ENCODE measurements at places on chromosomes 1 and 21.

DNA sequence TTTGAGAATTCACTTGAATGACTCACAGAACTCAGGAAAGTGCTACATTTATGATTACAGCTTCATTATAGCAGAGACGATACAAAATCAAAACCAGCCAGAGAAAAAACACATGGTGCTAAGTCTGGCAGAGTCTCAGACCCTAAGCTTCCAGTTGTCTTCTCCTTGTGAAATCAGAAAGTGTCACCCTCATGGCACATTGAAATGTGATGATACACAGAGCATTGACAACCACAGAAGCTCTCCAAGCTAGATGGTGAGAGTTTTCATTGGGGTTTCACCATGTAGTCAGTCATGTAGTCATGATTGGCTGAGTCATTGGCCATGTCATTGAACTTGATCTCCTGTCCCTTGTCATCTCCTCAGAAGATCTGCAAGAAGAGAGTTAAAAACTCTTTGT, 526.6 kb downstream of the MRPL39 start:
- DNase-seq = no peak

GRCh38 chr21:21210552-21210951, 212.3 kb downstream of the NCAM2 start:
- no peak for DNase-seq

DNA sequence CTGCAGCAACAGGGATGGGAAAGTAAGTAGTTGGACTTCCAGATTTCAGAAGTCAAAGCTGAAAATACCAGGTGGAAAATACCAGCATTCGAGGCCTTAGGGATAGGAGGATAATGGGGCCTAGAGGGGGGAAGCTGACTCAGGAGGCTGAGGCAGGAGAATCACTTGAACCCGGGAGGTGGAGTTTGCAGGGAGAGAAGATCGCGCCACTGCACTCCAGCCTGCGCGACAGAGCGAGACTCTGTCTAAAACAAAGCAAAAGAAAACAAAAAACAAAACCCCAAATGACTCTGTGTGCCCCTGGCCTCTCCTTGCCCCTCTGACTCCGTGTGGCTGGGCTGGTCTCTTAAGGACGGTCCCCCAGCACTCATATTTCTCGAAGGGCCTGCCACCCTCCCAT, 3.4 kb downstream of the SH2D2A start:
- no peak for DNase-seq

- no peak for DNase-seq
Measured at GRCh38 chr1:102190429-102190828, 193.7 kb upstream of the OLFM3 start.

DNA sequence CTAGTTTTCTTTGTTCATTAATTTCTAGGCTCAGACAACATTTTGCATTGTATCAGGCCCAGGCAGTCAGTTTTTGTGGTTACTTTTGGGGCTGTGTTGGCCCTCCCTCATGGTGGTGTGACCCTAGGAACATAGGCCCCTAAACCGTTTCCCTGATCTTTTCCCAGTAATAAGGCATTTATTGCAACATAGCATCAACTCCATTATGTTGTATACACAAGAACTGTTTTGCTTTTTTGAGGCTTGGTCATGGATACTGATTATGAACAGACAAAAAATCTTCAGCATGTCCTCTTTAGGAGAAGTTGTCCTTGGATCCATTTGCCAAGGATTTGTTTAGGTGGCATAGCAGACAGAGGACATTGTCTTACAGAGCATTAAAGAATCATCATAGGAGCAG, 10.3 kb downstream of the B3GALT2 start:
- no peak for DNase-seq

DNA sequence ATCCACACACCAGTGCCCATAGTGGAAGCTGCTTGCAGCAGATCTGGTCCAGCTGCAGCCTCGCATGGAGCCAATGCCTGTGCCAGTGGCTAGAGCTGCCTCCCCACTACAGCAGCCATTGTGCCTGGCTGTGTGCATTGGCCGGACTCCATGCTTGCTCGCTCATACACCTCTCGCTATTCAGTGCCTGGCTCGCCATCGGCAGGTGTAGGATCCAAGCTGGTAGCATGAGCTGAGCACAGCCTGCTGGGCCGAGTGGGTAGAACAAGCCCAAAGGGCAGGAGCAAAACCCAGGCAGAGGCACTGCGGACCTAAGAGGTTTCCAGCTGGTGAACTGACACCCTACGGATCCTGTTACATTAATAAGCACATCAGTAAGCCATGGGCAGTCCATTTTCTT, 1184.1 kb downstream of the AMY1C start:
- DNase-seq = no peak

- no peak for DNase-seq
Measured at GRCh38 chr1:55420929-55421716, 206.0 kb upstream of the USP24 start.

DNA sequence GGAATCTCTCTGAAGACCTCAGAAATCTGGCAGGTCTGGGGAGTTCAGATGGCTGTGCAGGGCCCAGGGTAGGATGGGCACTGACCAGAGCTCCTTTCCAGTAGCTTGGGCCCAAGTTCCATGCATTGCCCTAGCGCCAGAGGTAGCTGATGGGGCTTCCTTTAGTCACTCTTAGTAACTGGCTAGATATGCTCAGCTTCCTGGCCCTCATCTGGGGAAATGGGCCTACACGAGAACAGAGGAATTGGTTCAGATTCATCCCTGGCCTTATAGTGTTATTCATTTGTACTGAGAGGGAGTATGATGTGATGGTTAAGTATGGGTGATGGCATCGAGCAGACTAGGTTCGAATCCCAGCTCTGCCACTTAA, 15.5 kb upstream of the PSMB2 start:
- DNase-seq = no peak

All from activated B cell treated with CpG ODN at 0.5 μM for 24 hours (primary cell).